Left colon (tissue), 2 donors: ENCODE measurements at places on chromosomes 5 and 9. TPM values are rescaled to one million over a fixed set of nuclear protein-coding genes. Genes with fewer than 3 reads are reported as not detected.
A peak's percentile ranks its signal among the peaks of the same experiment; 100 is the strongest.

- peak; percentile 45 for DNase-seq
These were observed 1.3 kb downstream of the TXN start for GRCh38 chr9:110255034-110255462.

GRCh38 chr5:66848749-66849641 lies 252.8 kb downstream of the MAST4 start:
- no peak for DNase-seq

DNA sequence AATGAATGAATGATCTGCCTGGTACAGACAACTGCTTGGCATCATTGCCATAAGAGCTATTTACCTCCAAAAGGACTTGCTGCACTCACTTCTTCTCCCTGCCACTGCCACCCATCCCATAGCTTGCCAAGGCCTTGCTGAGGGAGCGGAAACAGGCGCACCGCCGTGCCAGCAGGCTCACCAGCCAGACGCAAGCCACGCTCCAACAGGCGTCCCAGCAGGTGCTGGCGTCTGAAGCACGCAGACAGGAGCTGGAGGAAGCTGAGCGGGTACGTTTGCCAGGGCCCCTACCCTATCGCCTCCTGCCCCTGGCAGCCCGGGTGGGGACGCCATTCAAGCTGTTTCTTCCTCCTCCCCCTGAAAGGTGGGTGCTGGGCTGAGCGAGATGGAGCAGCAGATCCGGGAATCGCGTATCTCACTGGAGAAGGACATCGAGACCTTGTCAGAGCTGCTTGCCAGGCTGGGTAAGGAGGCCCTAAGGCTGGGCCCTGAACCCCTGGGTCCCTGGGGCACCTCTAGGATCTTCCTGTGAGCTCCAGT lies 8.9 kb upstream of the AIF1L start:
- DNase-seq, result no peak

DNA sequence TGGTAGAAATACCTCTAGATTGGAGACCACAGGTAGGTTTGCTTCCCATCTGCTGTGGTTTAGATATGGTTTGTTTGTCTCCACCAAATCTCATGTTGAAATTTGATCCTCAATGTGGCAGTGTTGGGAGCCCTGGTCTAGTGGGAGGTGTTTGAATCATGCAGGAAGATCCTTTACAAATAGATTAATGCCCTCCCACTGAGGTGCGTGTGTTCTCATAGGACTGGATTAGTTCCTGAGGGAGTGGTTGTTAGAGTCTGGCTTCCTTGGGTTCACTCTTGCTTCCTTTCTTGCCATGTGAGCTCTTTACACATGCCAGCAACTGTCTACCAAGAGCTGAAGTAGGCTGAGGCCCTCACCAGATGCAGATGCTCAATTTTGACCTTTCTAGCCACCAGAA lies 391.1 kb upstream of the GRIA1 start:
- DNase-seq, result no peak

DNA sequence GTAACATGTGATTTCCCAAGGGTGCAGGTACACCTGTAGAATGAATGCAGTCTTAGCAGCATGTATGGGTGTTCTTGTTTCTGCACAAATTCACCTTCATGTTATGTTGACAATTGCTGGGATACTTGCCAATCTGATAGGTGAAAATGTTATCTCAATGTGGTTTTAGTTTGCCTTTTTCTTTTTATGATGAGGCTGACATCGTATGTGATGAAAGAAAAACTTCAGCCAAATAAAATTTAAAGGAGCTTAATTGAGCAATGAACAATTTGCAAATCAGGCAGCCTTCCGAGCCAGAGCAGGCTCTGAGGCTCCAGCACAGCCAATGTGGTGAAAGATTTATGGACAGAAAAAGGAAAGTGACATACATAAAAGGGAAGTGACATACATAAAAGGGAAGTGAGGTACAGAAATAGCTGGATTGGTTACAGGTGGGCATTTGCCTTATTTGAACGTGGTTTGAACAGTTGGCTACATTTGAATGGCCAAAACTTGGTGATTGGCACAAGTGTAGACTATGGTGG lies 10.5 kb downstream of the TAL2 start:
- DNase-seq, result no peak

- DNase-seq, result no peak
These were observed 25.2 kb downstream of the COL5A1 start for GRCh38 chr9:134666831-134667230.

DNA sequence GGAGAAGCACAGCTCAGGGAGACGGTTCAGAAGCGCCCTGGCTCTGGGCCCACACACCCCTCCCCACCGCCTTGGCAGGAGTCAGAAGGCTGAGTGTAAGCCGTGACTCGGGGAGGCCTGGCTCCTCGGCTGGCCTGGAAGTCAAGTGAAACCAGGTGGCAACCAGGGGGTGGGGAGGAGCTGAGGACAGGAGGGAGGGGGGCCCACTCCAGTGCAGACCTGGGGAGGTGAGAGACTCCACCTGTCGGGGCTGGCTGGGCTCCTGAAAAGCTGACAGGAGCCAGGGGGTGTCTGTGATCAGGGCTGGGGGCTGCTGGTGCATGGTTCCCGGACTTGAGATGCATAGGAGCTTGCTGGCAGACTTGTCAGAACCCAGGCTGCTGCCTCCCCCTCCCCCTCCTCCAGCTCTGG lies 150.2 kb upstream of the PHYKPL start:
- no peak for DNase-seq

DNA sequence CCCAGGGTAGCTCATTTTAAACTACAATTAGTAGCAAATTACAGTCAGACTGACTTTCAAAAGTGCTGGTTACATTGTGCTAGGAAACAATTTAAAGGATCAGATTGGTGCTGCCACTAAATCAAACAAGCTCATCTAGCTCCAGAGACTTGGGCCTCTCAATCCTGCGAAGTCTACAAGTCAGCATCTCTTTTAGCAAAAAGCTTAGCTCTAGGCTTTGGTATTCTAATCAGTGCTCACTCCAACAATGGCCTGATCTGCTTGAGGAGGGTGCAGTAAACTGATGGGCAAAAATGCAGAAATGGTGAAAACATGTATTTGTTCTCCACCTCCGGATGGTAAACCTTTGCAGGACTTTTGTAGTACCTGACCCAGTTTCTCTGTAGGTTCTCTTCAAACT lies 47.0 kb upstream of the SEMA6A start:
- DNase-seq, result no peak

DNA sequence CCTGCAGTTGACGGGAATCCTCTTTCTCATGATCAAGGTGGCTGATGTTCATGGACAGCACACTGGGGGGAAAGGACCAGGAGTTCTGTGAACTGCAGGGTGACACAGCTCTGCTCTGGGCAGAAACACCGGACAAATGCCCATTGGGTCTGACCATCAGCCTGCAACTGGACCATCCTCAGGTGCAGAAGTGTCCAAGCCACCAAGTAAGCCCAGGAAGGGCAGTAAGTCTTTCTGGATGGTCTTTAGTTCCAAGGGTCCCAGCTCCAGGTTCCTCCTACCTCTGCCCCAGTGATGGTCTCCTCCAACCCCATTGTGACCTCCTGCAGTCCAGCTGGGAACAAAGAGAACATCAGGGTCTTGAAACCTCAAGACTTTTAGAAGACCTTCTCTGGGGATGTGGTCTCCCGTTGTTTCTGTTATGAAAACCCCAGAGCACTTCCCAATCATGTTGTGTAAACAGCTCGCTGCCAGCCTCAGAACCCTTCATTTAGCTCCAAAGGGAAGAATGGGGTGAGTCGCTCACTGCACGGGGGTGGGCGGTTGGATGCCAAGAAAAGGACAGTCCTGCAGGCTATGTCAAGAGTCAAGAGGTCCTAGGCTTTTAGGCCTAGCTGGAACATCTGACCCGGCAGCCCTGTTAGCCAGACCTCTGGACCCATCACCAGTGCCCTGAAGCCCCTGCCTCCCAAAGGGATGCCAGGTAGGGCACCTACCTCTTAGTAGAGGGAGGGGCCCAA lies 41.8 kb upstream of the TCF7 start:
- no peak for DNase-seq

GRCh38 chr5:61349935-61350334 lies 17.9 kb downstream of the ZSWIM6 start:
- no peak for DNase-seq

DNA sequence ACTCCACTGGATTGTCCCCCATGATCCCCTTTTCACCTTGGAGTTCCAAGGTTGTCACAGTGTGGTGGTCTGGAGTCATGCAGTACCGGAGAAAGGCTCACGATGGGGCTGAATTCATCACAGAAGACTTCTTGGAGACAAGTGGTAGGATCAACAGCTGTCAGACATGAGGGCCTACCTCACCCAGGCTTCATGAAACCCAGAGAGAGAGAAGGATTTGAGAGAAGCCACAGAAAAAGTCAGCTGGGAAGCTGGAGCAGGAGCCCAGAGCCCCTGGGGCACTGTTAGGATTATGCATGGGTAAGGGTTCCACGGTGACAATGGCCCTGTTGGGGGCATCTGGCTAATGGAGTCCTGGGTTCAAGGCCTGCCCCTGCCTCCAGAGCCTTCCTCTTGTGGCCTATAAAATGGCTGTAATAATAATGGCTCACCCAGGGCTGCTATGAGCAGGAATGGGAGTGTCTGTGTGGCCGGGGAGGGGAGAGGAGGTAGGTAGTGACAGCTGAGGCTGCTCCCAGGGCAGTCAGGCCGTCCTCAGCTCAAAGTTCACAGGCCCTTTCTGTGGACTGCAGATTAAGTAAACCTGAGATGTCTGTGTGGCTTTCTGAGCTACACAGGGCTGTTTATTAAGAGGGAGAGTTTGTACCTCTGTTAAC lies 910 bp downstream of the TRIM14 start:
- peak; percentile 89 for DNase-seq

DNA sequence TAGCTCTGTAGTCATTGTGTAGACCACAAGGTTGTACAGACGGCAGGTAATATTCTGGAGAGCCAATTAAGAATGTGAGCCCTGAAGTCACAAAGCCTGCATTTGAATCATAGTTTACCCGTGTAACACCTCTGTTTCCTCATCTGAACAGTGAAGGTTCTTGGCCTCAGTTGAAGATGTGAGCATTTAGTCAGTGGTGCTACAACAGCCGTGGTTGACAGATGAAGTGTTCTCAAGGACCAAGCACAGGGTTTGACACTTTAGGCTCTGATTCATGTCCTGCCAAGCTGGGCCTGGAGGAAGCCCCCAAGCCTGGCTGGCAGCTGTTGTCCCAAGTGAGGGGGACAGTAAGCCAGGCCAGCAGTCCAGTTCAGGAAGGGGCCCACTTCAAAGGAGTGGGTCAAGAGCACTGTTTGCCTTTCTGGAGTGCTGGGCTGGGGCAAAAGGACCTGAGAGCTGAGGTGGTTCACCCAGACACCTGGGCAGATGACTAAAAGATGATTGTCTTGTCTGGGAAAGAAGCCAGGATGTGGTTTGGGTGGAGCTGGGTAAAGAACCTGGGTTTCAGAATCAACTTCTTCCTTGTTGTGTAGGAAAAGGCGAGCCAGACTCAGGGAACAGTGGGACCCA lies 20.7 kb downstream of the FAXDC2 start:
- peak; percentile 77 for DNase-seq

- peak; percentile 23 for DNase-seq
These were observed 187.0 kb downstream of the CARTPT start for GRCh38 chr5:71905834-71906711.

DNA sequence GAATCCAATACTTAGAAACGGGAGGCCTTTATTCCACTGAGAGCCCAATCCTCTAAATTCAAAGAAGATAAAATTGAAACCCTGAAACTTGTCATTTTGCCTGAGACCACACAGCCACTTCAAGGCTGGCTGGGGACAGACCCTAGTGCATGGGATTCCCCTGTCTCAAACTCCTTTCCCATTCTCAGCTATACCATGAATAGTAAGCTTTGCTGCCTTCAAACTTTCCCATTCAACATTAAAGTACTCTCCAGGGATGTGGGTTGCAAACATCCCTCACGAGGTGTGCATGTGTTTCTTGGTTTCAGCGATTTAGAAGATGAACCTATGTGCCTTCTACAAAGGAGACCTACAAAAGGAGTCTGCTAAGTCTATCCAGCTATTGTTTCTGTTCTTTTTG lies 64.6 kb downstream of the GABRB2 start:
- DNase-seq, result no peak

The COL15A1 gene
- 9.5 TPM for total RNA-seq

The GABRA6 gene
- not detected for total RNA-seq

The ACOT12 gene
- not detected for total RNA-seq

The SHOC1 gene
- not detected for total RNA-seq

The CCDC69 gene
- total RNA-seq, result 29.0 TPM

The IZUMO3 gene
- total RNA-seq, result not detected

The TMEM232 gene
- 3.7 TPM for total RNA-seq

The CCL28 gene
- 97.0 TPM for total RNA-seq

The NSG2 gene
- total RNA-seq, result 0.95 TPM

The FGF18 gene
- total RNA-seq, result 0.31 TPM

The MYORG gene
- total RNA-seq, result 72.3 TPM

The ROR2 gene
- 6.2 TPM for total RNA-seq

The SH3RF2 gene
- total RNA-seq, result 62.9 TPM

The RMI1 gene
- total RNA-seq, result 9.4 TPM

The SPATA31C2 gene
- total RNA-seq, result not detected

The ARID3C gene
- total RNA-seq, result not detected

The FOXD4 gene
- total RNA-seq, result 0.39 TPM
